Naive thymus-derived CD8-positive, alpha-beta T cell (primary cell): ENCODE measurements at places on chromosomes 12 and 14. TPM values are rescaled to one million over a fixed set of nuclear protein-coding genes. Genes with fewer than 3 reads are reported as not detected.

TAS2R9 gene
- polyA plus RNA-seq, result not detected

NACA gene
- polyA plus RNA-seq, result 1,441 TPM

KCNMB4 gene
- polyA plus RNA-seq, result 1.3 TPM

ZNF891 gene
- polyA plus RNA-seq, result 0.35 TPM

MYH6 gene
- not detected for polyA plus RNA-seq

PPM1H gene
- not detected for polyA plus RNA-seq
